ENCODE measurements at places on chromosomes 3 and 15.
A peak's percentile ranks its signal among the peaks of the same experiment; 100 is the strongest.

DNA sequence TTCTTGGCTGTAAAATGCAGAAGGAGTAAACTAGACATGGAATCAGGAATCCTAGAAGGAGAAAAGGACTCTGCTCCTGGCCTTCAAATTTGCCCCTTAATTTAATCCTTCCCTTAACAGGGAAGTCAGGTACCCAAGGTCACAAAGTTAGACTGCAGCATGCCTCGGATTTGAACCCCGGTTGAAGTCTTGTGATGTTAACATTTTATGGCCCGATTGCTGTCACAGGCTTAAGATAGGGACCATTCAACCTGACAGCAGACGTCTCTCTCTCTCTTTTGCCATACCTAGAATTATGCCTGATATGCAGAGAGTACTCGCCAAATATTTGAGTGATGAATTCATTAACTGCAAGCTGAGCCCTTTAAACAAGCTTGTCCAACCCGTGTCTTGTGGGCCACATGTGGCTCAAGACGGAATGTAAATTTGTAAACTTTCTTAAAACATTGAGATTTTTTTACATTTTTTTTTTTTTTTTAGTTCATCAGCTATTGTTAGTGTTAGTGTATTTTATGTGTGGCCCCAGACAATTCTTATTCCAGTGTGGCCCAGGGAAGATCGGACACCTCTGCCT lies 217.2 kb downstream of the THSD4 start:
- no peak for DNase-seq

- DNase-seq: peak; percentile 36
These were observed 25.1 kb downstream of the C3orf18 start for GRCh38 chr3:50542177-50543034.

- DNase-seq: no peak
These were observed 258.5 kb downstream of the PDCD6IP start for GRCh38 chr3:34056951-34057390.

DNA sequence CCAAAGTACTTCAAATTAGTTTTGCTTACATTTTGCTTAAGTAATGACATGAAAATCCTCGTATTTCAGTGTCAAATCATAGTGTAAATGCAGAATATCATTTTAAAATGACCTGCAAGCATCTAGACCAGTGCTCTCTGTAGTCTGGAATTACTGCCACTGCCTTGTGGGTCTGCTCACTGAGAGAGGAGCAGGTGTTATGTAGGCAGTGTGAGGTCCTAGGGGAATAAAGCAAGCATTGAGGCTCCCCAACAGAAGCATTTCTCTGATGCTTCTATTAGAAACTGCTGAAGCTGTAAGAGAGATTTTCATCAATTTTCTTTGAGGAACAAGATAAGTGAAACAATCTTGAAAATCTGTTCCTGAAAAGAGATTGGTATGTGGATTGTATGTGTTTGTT lies 253.2 kb downstream of the BBX start:
- DNase-seq: no peak

DNA sequence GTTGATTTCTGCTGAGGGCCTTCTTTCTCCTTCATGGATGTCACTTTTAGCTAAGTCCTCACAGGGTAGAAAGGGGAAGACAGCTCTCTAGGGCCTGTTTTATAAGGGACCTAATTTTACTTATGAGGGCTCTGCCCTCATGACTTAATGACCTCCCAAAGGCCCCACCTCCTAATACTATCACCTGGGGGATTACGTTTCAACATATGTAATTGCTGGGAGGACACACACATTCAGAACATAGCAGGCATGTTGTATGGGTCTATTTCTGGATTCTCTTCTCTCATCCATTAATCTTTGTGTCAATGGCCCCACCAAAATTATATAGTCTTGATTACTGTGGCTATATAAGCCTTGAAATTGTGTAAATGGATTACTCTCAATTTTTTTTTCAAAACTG lies 255.0 kb downstream of the CLSTN2 start:
- no peak for DNase-seq

GRCh38 chr15:101303408-101303807 lies 8.4 kb upstream of the SNRPA1 start:
- no peak for DNase-seq

DNA sequence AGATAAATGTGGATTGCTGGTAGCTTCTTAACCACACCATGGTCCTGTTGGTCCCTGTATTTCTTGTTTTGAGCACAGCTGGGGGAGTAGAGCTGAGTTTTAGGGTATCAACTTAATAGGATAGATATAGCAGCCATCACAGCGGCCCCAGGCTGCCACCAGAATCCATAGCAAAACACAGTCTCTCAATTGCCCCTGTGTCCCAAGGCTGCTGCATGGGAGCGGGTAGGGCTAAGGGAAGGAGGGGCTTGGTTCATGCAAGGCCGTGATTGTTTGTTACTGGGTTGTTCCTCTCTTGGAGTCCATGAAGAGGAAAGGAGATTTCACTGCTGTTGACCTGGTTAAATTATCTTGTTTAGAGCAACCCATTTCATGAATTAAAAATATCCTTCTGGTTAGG lies 22.1 kb downstream of the ARNT2 start:
- DNase-seq: no peak

DNA sequence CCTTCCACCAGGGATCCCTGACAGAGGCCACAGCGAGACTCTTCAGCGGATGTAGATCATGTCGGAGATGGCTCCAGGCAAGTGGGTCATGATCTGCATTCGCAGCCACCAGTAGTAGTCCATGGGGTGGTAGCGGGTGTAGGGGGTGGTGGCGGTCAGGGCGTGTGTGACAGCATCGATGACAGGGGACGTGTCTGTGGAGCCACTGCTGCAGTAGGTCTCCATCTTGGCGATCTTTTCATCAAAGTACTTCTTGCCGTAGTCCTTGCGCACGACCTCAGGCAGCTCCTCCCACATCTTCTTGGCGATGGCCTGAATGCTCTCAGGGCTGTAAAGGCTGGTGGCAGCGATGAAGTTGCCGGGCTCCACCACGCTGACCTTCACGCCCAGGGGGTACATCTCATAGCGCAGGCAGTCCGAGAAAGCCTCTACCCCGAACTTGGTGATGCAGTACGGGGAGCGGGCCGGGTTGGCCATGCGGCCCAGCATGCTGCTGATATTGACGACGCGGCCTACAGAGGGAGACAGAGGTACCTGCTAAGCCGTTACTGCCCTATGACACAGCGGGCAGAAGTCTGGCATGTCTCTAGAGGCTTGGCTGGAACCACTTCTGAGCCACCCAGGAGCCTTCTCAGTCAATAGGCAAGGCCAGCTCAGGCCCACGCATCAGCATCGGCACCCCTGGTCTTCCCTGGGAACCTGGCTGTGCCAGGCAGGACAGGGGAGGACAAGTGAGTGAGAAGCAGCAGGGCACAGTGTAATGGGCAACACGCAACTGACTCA lies 43.7 kb downstream of the BDH1 start:
- no peak for DNase-seq

- no peak for DNase-seq
These were observed 7.8 kb downstream of the XPC start for GRCh38 chr3:14170531-14171159.

GRCh38 chr3:27368831-27369607 lies at the start of gene NEK10:
TSS of gene NEK10 (minus strand) at chr3:27369383. CDS start at chr3:27352882, 16,501 bp downstream.
- peak; percentile 83 for DNase-seq

- no peak for DNase-seq
These were observed 5.2 kb downstream of the CDV3 start for GRCh38 chr3:133578548-133579191.

DNA sequence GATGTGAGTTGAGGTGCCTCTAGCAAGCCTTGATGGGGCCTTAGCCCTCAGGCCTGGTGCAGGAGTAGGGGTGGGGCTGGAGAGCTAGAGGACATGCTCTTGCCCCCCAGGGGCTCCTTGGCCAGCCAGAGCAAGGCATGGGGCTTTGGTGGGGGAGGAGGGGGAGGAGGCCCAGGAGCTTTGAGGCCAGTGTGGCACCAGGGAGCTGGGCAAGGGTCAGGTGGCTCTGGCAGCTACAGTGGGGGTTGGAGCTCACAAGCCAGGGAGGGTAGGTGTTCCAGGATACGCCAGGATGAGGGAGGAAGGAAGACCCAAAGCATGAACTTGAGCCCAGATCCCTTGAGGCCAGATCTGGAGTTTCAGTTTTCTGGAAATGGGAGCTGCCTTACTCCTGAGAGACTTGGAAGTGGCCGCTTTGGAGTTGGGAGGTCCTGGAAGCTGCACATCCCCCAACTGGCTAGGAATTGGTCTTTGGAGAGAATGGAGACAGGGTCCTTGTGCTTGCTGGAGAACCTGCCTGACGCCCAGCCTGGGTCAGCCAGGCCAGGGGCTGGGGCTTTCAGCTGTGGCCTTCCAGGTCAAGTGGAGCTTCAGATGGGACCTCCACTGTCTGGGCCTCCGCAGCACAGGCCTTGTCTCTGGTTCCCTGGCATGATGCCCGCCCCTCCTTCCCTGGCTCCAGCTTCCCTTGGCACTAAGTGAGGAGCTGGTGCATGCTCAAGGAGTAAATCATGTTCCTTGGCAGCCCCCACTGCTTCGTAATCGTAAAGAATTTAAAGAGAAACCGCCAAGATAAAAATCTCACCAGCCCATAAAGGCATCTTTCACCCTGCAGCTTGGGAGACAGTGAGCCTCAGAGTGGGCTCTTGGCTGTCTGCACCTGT lies 8.7 kb downstream of the SEMA3F start:
- no peak for DNase-seq

GRCh38 chr3:181052256-181052655 lies 62.7 kb upstream of the DNAJC19 start:
- DNase-seq: no peak

DNA sequence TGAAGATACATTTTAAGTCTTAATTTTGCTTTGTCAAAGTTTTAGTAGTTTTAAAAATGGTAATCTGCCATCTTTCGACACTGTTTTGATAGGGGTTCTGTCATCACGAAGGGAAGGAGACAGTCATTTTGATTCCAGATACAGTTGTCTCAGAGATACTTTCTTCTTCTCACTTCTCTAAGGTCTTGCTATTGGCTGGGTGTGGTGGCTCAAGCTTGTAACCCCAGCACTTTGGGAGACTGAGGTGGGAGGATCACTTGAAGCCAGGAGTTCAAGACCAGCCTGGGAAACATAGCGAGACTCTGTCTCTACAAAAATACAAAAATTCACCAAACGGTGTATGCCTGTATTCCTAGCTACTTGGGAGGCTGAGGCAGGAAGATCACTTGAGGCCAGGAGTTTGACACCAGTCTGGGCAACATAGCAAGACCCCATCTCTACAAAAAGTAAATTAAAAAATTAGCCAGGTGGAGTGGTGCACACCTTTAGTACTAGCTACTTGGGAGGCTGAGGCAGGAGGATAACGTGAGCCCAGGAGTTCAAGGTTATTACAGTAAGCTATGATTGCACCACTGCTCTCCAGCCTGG lies 3.3 kb downstream of the RAB8B start:
- no peak for DNase-seq

DNA sequence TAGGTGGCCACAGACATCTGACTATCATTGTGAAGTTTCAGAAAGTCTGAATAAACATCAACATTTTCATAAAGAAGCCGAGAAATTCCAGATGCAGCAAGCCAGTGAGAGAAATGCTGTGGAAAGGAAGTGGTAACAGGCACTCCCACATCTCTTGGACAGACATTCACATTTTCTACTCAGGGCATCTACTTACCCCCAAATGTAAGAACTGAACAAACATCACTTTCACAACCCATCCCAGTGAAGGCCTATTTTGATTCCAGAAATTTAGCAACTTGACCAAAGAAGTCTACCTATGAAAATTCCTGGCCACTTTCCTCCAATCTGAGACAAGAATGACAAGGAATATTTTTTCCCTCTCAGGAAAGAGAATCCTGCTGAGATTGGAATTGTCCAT lies 224.8 kb upstream of the DCBLD2 start:
- DNase-seq: no peak

DNA sequence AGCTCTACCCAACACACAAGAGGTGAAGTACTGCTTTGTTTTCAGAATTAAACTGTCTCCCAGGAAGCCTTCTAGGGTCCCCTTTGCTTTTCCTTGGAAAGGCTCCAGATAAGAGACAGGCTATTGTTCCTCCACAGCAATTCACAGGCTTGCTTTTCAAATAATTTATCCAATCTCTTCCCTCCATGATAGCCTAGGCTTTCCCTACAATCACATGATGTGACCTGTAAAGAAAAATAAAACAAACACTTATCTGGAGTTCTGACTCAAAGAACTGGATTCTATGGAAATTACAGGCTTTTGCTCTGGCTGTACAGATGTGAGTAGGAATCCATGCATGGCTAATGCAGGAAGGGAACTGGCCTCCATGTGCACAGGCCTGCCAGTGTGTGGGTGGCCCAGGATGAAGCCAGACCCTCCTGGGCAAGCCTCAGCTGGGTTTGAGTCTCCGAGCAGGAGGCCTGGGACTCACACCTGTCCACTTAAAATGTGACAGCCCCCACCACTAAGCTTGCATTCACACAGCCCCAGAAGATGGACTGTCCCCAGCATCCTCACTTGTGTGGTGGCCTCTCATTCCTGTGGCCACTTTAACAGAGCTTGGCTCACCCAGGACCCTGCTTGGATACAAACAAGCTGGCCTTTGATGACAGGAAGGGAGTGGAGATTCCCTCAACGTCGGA lies 75.8 kb upstream of the LEKR1 start:
- DNase-seq: no peak

GRCh38 chr15:41869770-41870688 lies 23.8 kb downstream of the SPTBN5 start:
- DNase-seq: no peak

DNA sequence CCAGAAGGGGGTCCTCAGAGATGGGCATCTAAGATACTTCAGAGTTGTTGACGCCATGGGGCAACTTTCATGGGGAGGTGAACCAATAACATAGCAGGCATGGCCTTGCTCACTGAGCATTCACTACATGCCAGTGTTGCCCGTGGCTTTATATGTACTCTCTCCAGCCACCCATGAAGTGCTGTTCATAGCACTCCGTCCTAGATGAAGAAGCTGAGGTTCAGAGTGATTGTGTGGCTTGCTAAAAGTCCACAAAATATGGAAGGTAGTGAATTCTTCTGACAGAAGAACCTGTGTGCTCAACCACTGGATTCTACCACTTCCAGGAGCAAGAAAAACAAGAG lies 9.8 kb upstream of the SEMA4B start:
- DNase-seq: no peak

DNA sequence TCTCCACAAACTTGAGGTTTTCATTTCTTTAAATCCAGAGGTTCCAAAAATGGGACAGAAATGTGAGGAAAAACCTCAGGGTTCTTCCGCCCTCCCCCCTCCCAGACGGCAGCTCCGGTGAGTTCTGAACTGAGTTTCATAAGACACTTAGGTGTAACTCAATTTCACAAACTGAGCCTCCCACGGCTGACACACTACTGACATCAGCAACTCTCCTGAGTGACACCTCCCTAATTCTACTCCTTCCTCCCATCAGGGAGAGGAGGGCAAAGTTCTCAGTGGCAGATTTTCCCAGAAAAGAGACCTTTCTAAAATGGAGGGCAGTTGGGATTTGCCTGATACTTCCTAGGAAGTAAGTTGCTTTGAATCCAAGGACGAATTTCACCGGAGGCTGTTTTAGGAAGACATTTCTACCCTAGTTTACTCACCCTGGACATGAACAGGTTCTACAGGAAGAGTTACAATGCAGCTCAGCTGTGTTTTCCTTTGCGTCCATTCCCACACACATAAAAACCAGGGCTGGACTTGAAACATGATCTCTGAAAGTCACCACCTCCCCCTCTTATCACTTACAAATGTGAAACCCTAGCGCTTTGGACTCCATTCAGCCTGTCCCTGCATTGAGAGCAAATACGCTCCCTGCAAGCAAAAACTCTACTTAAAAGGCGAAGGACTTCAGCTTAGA lies 78.1 kb upstream of the LMOD3 start:
- DNase-seq: no peak

- DNase-seq: no peak
These were observed 2.3 kb upstream of the ANKRD63 start for GRCh38 chr15:40285151-40285550.

Measured in CD14-positive monocyte (primary cell).